CD4-positive, alpha-beta T cell treated with Interleukin-17A for 4 hours (primary cell): ENCODE measurements at places on chromosomes 5 and 9.

GRCh38 chr9:98147582-98147981 is 28.6 kb upstream of the TRIM14 start:
- DNase-seq: no peak

GRCh38 chr9:4986783-4987182 is 1.7 kb downstream of the JAK2 start:
- DNase-seq: no peak

DNA sequence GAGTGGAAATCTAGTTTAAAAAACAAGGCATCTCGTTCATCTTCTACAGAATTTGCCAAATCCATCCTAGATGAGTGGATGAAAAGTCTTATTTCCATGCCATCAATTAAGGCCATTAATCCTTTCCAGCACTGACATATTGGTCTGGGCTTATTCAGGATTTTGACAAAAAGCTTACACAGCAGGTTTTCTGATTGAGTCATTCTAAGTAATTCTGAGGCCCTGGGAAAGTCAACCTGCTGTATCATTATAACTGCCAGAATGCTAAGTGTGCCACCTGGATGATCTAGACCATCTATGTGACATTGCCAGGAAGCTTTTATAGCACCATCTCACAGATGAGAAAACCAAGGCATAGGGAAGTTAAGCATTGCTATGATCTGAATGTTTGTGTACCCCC is 132.1 kb upstream of the MAP3K1 start:
- no peak for DNase-seq

DNA sequence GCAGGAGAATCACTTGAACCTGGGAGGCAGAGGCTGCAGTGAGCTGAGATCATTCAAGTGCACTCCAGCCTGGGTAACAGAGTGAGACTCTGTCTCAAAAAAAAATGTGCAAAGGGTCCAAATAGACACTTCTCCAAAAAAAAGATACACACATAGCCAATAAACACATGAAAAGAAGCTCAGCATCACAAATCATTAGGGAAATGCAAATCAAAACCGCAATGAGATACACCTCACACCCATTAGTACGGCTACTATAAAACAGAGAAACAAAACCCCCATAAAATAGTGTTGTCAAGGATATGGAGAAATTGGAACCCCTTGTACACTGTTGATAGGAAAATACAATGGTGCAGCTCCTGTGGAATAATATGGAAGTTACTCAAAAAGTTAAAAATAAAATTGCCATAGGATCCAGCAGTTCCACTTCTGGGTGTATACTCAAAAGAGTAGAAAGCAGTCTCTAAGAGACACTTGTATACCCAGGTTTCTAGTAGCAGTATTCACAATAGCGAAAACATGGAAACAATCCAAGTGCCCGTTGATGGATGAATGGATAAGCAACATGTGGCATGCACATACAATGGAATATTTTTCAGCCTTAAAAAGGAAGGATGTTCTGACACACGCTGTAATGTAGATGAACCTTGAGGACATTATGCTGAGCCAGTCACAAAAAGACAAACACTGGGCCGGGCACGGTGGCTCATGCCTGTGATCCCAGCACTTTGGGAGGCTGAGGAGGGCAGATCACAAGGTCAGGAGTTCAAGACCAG is 57.2 kb upstream of the PPARGC1B start:
- no peak for DNase-seq

DNA sequence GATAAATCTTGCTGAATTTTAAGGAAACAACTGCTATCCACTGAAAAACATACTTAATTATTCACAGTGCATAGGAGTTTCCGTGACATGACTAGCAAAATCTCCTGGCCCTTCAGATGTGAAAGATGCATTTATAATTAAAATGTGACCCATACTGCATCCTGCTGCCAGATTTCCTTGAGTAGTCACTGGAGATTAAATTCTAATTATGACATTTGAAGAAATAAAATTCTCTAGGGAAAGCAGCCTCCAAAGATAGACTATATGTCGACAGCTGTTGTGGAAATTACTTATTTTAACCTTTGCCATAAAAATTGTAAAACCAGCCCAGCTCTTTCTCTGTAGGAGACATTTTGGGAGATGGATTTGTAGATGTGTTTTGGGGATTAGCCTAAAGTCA is 193.6 kb upstream of the SMC2 start:
- no peak for DNase-seq
